ENCODE measurements at places on chromosomes 12 and 14.

DNA sequence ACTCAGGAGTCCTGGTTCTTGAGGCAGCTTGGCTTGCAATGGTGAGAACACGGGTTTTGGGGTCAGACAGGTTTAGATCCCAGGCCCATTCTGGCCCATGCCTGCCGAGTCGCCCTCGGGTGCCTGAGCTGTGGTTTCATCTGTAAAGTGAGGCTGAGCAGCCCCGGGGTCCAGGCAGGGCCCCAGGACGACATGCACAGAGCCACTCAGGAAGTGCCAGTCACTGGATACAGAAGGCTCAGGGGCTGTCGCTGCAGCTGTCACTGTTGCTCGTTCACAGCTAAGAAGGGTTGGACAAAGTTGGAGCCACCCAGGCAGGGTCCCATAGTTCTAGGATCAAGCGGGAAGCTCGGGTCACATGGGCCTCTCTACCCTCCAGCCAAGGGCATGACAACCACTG, 403.1 kb downstream of the BCL11B start:
- DNase-seq: no peak

GRCh38 chr12:41507286-41507685, 319.2 kb downstream of the PDZRN4 start:
- no peak for DNase-seq

DNA sequence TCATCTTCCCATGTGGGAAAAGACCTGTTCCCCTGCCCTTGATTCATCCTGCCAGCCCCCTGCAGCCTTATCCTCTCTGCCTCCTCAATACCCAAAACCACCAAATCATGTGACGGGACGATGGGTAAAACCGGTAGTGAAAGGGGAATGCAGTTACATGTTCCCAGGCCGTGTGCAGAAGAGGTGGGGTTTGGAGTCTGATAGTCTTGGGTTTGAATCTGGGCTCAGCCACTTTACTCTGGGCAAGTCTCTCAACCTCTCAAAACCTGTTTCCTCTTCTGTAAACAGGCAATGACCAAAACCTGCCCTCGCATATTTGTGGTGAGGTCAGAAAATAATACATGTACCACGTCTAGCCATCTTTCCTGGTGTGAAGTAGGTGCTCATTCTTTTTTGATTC, 123.0 kb downstream of the PLXNC1 start:
- no peak for DNase-seq

DNA sequence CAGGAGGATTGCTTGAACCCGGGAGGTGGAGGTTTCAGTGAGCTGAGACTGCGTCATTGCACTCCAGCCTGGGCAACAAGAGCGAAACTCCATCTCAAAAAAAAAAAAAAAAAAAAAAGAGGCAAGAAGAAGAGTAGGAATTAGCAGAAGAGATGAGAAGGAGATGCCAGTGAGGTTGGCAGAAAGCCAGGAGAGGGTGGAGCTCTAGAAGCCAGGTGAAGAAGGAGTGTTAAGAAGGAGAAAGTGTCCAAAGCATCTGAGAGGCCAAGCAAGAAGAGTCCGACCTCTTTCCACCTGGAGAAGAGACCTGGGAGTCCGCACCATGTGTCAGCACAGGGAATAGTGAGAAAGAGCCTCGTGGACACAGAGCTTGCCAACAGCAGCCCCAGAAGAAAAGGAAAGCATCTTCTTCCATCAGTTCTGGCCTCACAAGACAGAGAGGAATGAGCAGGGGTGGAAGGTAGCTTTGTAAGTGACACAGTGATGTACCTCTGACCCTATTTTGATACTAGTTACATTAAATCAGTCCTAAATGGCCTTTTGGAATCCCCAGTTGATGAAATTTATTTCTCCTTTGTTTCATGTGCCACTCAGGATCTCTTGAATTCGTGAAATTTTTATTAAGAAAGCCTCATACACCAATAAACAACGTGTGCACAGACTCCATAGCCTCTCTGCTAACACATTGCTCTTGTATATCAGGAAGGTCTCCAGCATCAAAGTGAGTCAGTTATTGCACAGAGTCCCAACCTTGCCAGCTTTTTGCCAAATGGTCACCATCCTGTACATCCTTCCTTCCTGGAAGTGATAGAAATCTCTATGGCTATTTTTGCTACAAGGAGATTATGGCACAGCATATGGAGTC, 70.6 kb downstream of the SAMD4A start:
- DNase-seq: no peak

GRCh38 chr12:124397807-124398577, 103.1 kb downstream of the RFLNA start:
- DNase-seq: no peak

DNA sequence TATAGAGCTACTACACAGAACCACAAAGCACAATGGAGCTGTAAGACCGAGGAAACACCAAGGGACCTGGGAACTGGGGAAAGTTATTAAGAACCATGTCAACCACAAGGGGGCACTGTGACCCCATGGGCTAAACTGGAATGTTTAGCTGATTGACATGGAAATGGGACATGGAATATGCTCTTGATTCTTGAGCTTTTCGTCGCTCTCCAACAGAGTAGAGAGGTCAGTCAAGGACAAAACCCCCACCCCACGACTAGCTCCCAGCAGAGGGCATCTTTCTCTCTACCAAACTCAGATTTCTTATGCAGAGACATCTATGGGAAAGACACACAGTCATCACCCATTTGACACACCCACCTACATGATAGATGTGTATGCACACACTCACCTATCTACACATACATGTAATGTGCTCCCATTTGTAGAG, 10.1 kb downstream of the NDRG2 start:
- peak; percentile 53 for DNase-seq

Data from stimulated activated CD8-positive, alpha-beta memory T cell treated with anti-CD3 and anti-CD28 coated beads, Interleukin-7, amount 100 ng/mL, for 4 hours (primary cell).